Cerebellum (tissue), 4 donors: ENCODE measurements at places on chromosomes 12 and 14. TPM values are rescaled to one million over a fixed set of nuclear protein-coding genes. Genes with fewer than 3 reads are reported as not detected.

Gene C1QL4
- total RNA-seq = 2.7 TPM

Gene LYZ
- total RNA-seq = 6.4 TPM

Gene STAT2
- 79.8 TPM for total RNA-seq

Gene HRK
- 2.0 TPM for total RNA-seq

Gene TCL1A
- not detected for total RNA-seq

Gene KRT1
- total RNA-seq = 0.64 TPM

Gene GARIN6
- total RNA-seq = not detected

Gene SSTR1
- total RNA-seq = 3.4 TPM

Gene OR10G3
- not detected for total RNA-seq

Gene GPX2
- not detected for total RNA-seq

Gene NPFF
- total RNA-seq = not detected

Gene C3AR1
- total RNA-seq = 1.8 TPM

Gene VASH1
- total RNA-seq = 35.5 TPM

Gene ZDHHC22
- 9.8 TPM for total RNA-seq

Gene PLEKHH1
- total RNA-seq = 13.2 TPM

Gene TECPR2
- total RNA-seq = 12.8 TPM

Gene ACOT6
- total RNA-seq = not detected

Gene TMEM132D
- total RNA-seq = 22.0 TPM

Gene CBLN3
- total RNA-seq = 0.91 TPM

Gene KCNC2
- total RNA-seq = 20.2 TPM

Gene NID2
- total RNA-seq = 35.4 TPM

Gene SLC2A14
- 2.3 TPM for total RNA-seq

Gene DHRS7
- total RNA-seq = 48.2 TPM

Gene NRL
- total RNA-seq = 1.5 TPM

Gene OR6C4
- total RNA-seq = not detected

Gene TMCC3
- total RNA-seq = 14.2 TPM

Gene VWF
- 23.2 TPM for total RNA-seq

Gene GPRC5D
- total RNA-seq = not detected

Gene NINJ2
- total RNA-seq = 0.82 TPM

Gene AVPR1A
- 1.9 TPM for total RNA-seq

Gene RXYLT1
- total RNA-seq = 11.1 TPM

Gene HOTAIR
- total RNA-seq = not detected

Gene SMARCD1
- total RNA-seq = 61.9 TPM

Gene ATL1
- 57.2 TPM for total RNA-seq

Gene CLEC1B
- not detected for total RNA-seq

Gene PRICKLE1
- total RNA-seq = 19.0 TPM

Gene GPRC5A
- 0.36 TPM for total RNA-seq

Gene CD27
- total RNA-seq = not detected

Gene KRT3
- total RNA-seq = not detected

Gene CISTR
- not detected for total RNA-seq

Gene PELI2
- 55.0 TPM for total RNA-seq
